ENCODE measurements at places on chromosomes 6 and 20.

DNA sequence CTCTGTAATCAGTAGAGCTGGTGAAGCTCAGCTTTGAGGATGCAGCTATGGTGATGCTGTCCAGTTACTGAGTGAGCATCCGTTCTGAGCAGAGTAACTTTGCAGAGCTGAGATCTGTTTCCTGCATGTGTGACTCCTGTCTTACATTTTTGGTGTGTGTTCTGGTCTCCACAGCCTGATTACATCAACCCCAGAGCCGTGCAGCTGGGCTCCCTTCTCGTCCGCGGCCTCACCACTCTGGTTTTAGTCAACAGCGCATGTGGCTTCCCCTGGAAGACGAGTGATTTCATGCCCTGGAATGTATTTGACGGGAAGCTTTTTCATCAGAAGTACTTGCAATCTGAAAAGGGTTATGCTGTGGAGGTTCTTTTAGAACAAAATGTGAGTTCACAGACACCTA, 81.6 kb downstream of the FAM120B start:
- no peak for DNase-seq

GRCh38 chr6:144449911-144450597, 164.9 kb downstream of the UTRN start:
- DNase-seq: no peak

GRCh38 chr6:46367354-46368168, 123.7 kb downstream of the RCAN2 start:
- DNase-seq: no peak

DNA sequence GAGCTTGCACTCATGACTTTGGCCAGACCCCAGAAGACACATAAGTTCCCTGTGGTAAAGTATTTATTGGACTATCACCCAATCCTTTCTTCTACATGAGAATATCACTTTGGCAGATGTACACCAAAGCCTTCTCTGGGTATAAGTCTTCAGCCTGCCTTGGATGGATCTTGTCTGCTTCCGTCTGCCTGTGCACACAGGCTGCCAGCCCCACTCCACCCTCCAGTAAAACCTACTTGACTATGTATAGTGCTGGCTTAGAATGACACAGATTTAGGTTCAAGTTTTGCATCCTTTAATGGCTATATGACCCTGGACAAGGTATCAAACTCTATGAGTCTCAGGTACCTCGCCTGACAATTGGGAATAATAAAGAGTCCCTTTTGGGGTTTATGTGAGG, 63.4 kb downstream of the BACH2 start:
- no peak for DNase-seq

Data from activated T-cell treated with anti-CD3 and anti-CD28 coated beads for 1 hour (primary cell).